ENCODE measurements at places on chromosomes 1 and 21.

GRCh38 chr1:186782791-186783190 lies 46.0 kb upstream of the PLA2G4A start:
- no peak for DNase-seq

DNA sequence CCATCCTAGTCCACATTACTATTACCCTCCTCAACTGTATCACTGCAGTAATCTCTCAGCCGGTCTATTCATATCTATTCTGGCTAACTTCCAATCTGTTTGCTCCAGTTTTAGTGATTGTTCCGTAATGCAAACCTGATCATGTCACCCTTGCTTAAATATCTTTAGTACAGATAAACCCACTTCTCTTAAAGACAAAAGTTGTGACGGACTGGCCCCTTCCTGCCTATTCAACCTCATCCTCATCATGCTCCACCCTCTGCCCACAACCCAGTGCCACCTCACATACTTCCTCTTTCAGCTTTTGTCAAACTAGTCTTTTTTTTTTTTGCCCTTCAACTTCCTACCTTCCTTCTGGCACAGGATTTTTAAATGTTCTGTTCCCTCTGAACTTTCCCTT lies 2.8 kb upstream of the C1orf162 start:
- no peak for DNase-seq

DNA sequence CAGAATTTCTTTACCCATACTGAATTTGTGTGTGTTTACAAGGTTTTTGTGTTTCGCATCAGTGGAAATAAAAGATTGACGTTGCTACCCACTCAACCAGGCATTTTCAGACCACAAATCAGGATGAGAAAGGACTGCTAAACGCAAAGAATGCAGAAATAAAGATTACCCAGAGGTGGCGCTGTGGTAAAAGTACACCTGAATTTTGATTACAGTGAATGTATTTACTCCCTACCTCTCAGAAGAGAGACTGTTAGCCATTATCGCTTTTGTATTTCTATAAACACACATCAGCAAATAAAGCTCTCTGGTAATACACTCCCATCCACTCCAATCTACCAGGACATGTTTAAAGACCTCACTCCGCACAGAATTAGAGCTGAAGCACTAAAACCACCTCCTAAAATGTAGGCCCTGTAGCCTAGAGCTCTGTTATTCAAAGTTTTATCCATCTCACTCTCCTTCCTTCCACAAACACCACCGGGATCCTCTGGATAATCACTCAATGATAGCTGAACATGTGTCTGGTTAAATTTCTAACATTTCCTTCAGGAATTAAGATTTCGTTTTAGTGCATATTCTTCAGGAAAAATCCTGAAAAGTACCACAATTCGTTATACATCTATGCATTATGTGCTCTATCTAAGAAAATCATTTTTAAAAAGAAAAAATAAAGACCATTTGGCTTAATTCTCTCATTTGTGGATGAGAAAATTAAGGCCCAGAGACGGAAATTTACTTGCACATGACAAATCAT lies 2.5 kb upstream of the LMO4 start:
- DNase-seq, result peak; percentile 69

DNA sequence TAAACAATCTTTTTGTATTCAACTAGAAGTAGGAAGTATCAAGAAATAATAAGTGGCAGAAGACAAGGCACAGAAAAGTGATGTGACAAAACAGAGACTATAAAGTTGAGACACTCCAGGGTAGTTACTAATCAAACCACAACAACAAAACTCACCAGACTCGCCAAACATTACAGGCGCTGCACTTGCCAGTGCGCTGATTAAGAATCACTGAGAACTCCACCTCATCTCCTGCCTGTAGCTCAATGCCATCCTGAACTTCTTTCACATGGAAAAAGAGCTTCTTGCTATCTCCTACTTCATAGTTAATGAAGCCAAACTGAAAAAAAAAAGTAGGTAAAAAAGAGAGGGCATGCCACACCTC lies 2.8 kb upstream of the NRAS start:
- no peak for DNase-seq

DNA sequence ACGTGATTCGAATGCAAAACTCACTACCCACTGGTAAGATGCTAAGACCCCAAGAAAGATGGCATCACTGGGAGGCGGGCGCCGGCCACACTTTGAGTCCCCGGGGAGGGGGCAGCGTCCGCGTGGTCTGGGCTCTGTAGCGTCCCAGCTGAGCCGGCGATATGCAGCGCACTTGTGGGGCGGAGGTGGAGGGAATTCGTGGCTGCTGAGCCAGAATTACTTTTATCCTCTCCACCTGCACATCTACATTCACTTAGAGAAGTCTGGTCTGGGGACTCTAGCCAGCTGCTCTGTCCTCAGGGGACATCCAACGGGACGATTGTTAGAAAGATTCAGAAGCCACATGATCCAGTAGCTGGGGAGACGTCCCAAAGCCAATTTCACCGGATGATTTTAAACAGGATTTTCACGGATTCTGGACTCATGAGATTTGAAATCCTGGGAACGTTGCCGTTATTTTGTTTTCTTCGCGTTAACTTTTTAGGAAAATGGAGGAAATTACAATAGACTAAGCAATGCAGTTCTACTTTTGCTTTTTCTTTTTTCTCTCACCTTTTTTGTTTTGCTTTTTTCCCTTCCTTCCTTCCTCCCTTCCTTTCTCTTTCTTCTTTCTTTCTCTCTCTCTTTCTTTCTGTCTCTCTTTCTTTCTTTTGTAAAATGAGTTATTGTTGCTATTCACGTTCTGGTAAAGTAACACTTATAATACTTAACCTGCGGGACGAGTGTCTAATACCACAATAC lies 1.3 kb downstream of the JAM2 start:
- no peak for DNase-seq

DNA sequence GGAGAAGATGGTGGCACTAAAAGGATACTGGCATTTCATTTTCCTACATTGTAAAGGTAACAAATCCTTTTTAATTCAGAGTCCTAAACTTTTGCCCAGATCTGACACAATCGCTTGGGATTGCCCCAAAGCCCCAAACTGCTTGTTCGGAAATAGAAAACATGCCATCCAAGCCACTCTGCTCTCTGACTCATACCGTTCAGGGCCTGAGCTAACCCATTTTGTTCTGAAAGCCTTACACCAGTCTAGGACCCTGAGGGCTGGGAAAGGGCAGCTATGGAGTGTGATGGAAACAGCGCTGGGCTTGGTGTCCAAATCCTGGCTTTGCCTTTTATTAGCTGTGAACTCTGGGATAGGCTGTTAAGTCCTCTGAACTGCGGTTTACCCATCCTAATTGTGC lies 159.4 kb upstream of the UBE2U start:
- no peak for DNase-seq

DNA sequence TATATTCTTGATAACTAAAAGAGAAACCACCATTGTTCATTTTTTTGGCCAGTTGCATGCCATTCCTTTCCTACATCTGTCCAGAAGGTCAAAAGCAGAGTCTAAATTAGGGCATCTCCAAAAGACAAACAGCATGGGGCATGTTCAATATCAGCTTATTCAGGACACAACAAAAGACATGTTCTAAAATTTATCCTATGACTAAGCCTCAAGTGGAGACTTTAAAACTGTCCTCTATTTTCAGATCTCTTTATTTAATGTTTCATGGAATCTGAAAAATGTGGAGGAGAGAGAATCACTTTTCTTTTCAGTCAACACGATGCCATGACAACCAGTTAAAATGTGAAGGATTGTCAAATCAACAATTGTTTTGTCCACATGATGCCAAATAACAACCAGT lies 303.4 kb upstream of the PRMT6 start:
- no peak for DNase-seq

DNA sequence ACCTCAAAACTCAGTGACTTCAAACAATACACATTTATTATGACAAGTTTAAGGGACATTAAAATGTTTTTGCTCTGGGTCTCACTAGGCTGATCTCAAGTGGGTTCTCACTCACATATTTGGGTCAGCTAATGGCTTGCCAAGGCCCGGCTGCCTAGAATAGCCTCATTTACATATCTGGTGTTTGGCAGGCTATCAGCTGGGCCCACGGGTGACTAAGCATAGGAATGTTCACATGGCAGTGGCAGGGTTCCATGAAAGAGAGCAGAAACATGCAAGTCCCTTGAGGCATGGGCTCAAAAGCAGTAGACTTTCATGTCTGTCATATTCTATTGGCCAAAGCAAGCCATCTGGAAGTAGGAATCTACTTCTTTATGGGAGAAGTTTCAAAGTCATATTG lies 492.6 kb downstream of the KCNT2 start:
- DNase-seq, result no peak

GRCh38 chr1:53559854-53560580 lies 100.8 kb downstream of the DMRTB1 start:
- DNase-seq, result no peak

DNA sequence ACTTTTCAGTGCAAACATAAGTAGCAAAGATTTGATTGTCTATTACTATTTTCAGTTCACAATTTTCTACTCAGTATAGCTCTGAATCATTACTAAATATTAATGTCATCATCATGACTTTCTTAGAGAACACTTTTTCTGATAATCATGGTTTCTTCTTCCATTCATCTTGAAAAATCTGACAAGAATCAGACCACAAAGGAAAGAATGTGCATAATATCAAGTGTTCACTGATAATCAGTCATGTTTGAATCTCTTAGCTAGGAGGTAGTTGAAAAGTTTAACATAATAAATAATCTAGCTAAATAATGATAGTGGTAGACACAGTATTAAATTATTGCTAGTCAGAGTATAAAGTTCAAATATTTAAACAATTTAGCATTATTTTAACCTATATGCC lies 133.2 kb downstream of the BRINP3 start:
- no peak for DNase-seq

GRCh38 chr1:241934866-241935265 lies 22.7 kb upstream of the BECN2 start:
- no peak for DNase-seq

- no peak for DNase-seq
Measured at GRCh38 chr1:15345705-15346345, 63.9 kb upstream of the EFHD2 start.

DNA sequence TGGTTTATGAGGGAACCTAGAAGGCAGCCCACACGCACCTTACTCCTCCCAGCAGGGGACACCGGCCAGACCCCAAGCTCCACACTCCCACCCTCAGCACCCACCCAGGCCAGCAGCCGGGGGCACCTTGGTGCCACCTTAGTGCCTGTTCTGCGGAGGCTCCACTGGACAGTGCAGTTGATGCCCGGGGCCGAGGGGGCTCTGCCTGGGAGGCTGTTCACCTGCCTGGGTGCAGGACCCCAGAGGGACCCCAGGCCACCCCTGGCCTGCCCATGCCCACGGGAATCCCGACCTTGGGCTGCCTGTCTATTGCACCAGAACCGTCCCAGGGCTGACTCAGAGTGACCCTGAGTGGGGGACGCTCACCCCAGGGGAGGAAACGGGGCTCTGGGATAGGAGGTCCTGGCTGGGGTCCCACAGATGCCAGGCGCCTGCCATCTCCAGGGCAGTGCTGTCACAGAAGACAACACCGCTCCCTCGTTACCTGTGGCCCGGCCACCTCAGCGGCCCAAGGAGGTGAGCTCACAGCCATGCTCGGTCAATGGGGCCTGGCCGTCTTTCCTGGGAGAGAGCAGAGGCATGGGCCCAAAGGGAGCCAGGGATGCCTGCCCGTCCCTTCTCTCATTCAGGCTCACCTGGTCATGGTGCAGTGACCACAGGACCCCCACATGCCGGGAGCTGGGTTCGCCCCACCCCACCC lies 696 bp downstream of the SCNN1D start:
- DNase-seq, result no peak

GRCh38 chr1:155979597-155980343 lies 1.4 kb upstream of the ARHGEF2 start:
- DNase-seq, result no peak

- DNase-seq, result no peak
Measured at GRCh38 chr1:172944931-172945330, 105.8 kb downstream of the TNFSF18 start.

GRCh38 chr1:30912913-30913652 lies 4.5 kb upstream of the SDC3 start:
- DNase-seq, result no peak

DNA sequence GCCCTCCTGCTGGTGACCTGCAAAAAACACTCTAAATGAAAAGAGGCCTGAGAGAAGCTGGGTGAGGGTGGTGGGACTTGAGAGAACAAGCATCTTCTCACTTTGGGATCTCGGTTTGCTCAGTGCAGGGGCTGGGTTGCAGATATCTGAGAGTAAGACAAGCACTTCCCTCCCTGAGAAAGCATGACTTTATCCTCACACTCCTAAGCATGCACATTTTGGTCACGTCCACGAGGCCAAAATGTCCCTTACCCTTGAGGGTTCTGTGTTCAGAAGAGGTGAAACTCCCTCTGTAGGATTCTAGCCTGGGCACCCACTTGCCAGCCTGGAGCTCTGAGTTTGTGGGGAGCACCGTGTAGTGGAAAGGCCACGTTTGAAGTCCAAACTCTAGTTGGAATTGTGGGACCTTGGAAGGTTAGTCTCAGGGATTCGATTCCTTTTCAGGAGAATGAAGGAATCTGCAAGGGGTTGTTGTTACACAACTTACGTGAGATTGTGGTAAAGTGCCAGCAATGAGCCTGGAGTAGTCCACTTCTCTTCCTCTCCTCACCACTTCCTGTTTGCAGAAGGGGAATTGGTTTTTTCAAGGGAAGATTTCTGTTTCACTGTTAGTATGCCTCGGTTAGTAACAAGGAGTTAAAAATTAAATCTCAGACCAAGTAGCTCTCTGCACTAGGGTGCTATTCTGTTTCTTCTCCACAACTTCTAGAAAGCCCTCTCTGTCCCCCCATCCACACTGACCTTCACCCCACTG lies 3.0 kb downstream of the FCAMR start:
- no peak for DNase-seq

- DNase-seq, result no peak
Measured at GRCh38 chr1:119136401-119136800, 4.1 kb downstream of the WARS2 start.

GRCh38 chr1:83500987-83501591 lies 497.8 kb downstream of the TTLL7 start:
- no peak for DNase-seq

- DNase-seq, result no peak
Measured at GRCh38 chr1:164725401-164725800, 166.4 kb downstream of the PBX1 start.

DNA sequence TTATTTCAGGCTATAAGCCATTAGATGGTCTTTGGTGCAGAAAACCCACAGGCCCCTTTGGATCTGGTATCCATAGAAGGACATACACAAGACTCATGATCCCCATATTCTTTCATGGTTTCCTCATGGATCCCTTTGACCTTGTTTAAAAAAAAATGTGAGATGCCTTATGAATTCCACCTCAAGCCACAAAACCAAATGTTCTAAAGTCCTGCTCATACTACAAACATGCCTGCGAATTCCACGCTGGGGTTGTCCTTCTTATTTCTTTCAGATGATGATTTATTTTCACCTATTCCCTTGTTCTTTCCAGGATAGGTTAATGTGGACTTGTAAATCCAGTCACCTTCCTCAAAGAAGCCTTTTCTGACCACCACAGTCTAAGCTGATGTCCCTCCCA lies 256.9 kb upstream of the DPYD start:
- DNase-seq, result no peak

All from NCI-H187 (cell line).